ENCODE measurements at places on chromosomes 1 and 21.

GRCh38 chr1:99429754-99430153 lies 165.5 kb downstream of the PLPPR4 start:
- DNase-seq: no peak

DNA sequence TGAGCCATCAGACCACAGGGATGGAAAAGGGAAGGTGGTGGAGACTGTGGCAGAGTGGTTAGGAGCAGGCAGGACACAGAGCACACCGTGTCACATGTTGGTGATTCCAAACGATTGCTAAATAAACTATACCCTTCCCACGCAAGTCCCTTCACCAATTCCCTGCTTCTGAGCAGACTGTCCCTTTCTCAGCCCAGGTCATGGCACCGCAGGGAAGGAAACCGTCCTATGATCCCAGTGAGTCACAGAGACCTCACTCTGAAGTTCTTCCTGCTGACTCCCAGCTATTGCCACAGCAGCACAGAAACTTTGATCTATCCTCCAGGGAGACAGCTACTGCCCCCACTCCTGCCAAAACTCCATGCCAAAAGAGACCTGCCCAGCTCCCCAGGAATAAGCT lies 19.2 kb downstream of the RIMS3 start:
- DNase-seq: no peak

- DNase-seq: no peak
Measured at GRCh38 chr1:17280894-17281293, 27.1 kb upstream of the PADI4 start.

- no peak for DNase-seq
Measured at GRCh38 chr1:99681583-99681982, 35.7 kb downstream of the PALMD start.

DNA sequence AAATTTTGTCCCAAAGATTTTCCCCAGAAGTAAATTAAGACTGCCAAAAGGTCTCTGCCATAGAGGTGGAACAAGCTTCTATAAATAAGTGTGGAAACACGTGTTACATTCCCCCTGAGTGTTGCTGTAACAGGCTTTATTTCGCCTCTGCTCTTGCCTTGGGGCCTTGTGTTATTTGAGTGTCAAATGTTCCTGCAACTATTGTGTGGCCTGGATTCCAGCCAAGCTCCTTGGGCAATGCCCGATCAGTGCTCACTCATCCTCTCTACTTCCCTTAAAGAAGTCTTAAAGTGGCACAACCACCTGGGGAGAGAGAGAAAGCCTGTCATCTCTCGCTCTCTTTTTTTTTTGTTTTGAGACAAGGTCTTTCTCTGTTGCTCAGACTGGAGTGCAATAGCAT lies 156.7 kb downstream of the NR5A2 start:
- DNase-seq: peak; percentile 52
